GM18507 (cell line): ENCODE measurements at places on chromosomes 4 and X.

GRCh38 chrX:136827026-136827425 lies 46.3 kb upstream of the ARHGEF6 start:
- DNase-seq, result no peak

- no peak for DNase-seq
These were observed 102.2 kb downstream of the MXRA5 start for GRCh38 chrX:3244203-3244743.

- DNase-seq, result peak; percentile 7
These were observed 215.2 kb upstream of the PSAPL1 start for GRCh38 chr4:7649741-7650531.

DNA sequence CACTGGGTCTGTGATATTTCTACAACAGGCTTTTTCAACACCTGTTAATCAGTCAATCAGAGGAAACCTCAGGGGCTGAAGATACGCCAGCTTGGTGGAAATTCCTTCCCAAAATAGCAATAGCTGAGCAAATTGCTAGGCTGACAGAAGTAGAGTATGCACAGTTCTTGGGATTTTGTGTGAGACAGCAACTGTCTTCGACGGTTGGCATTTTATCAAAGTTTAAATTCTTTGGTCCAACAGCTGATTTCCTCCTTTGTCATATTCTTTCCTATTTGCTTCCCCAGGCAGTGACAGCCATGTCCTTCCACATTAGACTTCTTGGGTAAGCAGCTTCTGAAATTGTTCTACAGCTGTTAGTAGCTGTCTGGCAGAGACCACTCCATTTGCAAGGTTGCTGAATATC lies 8.0 kb upstream of the PALLD start:
- DNase-seq, result no peak

- no peak for DNase-seq
These were observed 48.1 kb upstream of the FAM9C start for GRCh38 chrX:13092455-13092941.
